ENCODE measurements at places on chromosomes 2 and 18. TPM values are rescaled to one million over a fixed set of nuclear protein-coding genes. Genes with fewer than 3 reads are reported as not detected.

Gene UGT1A4
- 0.11 TPM for total RNA-seq

Gene MROH2A
- not detected for total RNA-seq

GRCh38 chr2:186484062-186484735 lies 1.9 kb upstream of the ZC3H15 start:
- no peak for DNase-seq
- H3K27ac ChIP-seq, result no peak overlapping the region
- H3K4me1 ChIP-seq, result peaks cover 3% of the 10 kb centered on the region
- H3K36me3 ChIP-seq, result no peaks in the 10 kb centered on the region
- H3K27me3 ChIP-seq, result no peaks in the 10 kb centered on the region
- no peak overlapping the region for H3K4me3 ChIP-seq

DNA sequence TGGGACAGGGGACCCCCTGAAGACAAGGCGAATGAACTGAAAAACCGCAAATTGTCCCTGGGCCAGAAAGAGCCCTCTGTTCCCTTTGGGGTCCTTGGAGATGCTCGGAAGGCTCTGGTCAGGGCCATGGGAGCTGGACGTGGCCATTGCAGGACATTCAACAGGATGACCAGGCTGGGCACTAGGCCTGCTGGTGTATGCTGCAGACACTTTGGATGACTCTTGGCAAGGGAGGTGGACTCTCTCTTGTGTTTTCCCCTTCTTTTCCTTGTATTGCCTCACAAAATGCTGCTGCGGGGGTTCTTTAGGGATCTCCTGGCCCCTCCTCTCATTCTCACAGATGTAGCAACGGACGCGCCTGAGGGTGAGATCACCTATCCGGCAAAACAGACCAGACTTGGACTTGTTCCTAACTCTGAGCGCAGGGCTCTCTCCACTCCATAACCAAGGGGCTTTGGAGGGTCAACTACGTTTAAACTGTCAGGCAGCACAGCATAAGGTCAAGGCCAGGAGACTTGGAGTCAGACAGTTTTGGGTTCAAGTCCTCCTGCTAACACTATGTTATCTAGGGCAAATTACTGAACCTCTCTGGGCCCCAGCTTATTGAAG lies 41.8 kb upstream of the SH3RF3 start:
- DNase-seq, result no peak
- no peak overlapping the region for H3K4me3 ChIP-seq
- no peak overlapping the region for H3K27ac ChIP-seq
- H3K36me3 ChIP-seq, result no peaks in the 10 kb centered on the region

DNA sequence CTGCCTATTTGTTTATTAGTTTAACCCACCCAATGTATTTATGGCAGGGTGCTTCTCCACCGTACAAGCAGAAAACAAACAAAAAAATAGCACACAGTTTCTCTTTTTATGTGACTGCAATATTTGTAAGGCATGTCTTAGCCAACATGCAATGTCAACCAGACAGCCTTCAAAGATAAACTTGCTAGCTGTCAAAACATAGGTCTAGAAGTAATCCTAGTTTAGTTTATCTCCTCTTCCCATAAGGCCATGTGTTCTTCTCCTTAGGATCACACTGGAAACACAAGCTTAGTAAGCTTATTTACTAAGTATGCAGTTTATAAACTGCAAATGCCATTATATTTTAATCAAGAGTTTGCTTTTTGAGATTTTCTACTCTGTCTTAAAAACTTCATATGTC lies 75.6 kb downstream of the LDAH start:
- H3K4me3 ChIP-seq, result no peak overlapping the region
- H3K27me3 ChIP-seq, result no peaks in the 10 kb centered on the region
- no peak for DNase-seq
- no peaks in the 10 kb centered on the region for H3K36me3 ChIP-seq
- H3K4me1 ChIP-seq, result no peaks in the 10 kb centered on the region
- no peak overlapping the region for H3K27ac ChIP-seq

DNA sequence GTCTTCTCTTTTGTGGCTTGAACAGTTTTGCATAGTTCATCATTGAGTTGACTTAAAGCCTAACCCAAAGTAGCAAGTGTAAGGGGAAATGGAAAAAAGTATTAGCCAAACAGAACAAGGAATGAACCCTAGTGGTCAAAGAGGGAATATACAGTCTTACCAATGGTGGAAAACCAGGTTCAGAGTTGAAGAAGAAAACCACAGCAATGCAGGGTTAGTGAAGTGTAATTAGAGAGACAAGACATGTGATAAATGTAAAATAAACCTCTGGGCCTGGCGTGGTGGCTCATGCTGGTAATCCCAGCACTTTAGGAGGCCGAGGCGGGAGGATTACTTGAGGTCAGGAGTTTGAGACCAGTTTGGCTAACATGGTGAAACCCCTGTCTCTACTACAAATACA lies 2.4 kb downstream of the TTN start:
- no peak for DNase-seq
- no peak overlapping the region for H3K4me3 ChIP-seq
- H3K27ac ChIP-seq, result no peak overlapping the region
- H3K36me3 ChIP-seq, result no peaks in the 10 kb centered on the region
- no peaks in the 10 kb centered on the region for H3K27me3 ChIP-seq

GRCh38 chr2:26717362-26717761 lies 24.8 kb downstream of the KCNK3 start:
- H3K27me3 ChIP-seq, result no peaks in the 10 kb centered on the region
- H3K4me3 ChIP-seq, result no peak overlapping the region
- no peak for DNase-seq

Gene LIMS4
- 2.3 TPM for total RNA-seq

DNA sequence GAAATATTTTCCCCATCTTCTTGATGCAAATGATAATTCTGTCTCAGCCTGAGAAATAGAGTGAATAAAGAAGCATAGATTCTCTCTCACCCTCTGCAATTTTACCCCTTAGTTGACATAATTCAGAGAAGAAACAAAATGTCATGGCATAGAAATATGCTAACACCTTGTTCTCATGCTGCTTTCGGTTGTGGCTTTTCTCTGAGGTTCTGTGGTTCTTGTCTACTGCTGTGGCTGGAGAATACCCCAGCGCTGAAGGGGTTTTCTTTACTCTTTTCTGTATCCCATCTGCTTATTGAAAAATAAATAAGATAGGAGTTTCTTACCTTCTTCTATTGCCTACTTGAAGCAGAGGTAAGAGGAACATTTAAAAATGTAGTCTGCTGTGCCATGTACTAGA lies 15.4 kb upstream of the RAB27B start:
- no peaks in the 10 kb centered on the region for H3K36me3 ChIP-seq
- no peak for DNase-seq
- H3K27ac ChIP-seq, result no peak overlapping the region
- no peaks in the 10 kb centered on the region for H3K4me1 ChIP-seq

- no peaks in the 10 kb centered on the region for H3K36me3 ChIP-seq
- H3K4me1 ChIP-seq, result no peaks in the 10 kb centered on the region
- H3K27me3 ChIP-seq, result no peaks in the 10 kb centered on the region
- no peak for DNase-seq
- no peak overlapping the region for H3K4me3 ChIP-seq
These were observed 9.9 kb downstream of the RELCH start for GRCh38 chr18:62196980-62197379.

- no peak overlapping the region for H3K27ac ChIP-seq
- no peak overlapping the region for H3K4me3 ChIP-seq
- H3K36me3 ChIP-seq, result no peaks in the 10 kb centered on the region
- no peaks in the 10 kb centered on the region for H3K4me1 ChIP-seq
- H3K27me3 ChIP-seq, result no peaks in the 10 kb centered on the region
These were observed 11.2 kb upstream of the MATN3 start for GRCh38 chr2:20023688-20024087.

DNA sequence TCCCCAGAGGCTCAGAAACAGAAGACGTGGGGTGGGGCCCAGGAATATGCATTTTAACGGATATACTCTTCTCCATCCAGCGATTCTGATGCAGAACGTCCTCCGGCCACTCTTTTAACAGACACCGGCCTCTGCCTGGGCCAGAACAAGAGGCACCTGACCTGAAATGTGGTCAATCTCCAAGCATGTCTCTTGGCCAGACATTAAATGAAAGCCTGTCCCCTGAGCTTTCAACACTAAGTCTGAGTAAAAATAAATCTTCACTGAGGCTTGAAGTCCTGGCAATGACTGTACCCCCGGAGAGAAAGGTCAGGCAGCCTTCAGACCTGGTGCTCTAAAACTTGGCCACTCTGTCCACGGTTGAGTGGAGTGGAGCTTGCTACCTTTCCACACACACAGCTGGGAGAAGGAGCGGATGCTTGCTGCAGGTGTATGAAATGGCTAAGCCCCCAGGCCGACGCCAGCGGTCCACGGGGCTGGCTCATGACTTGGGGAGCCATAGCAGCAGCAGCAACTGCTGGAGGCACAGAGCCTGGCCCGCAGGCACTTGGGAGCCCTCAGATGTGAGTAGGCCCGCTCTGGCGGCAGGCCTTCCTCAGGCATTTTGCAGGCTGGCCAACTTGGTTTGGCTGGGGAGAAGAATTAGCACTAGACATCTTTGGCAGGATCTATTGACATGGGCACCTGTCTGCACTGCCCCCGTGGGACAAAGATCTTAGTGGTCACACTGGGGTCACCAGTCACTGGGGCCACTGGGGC lies 79.7 kb downstream of the TMEM17 start:
- H3K36me3 ChIP-seq, result no peaks in the 10 kb centered on the region
- DNase-seq, result no peak
- H3K27me3 ChIP-seq, result no peaks in the 10 kb centered on the region
- no peak overlapping the region for H3K27ac ChIP-seq
- H3K4me3 ChIP-seq, result no peak overlapping the region
- H3K4me1 ChIP-seq, result no peaks in the 10 kb centered on the region

DNA sequence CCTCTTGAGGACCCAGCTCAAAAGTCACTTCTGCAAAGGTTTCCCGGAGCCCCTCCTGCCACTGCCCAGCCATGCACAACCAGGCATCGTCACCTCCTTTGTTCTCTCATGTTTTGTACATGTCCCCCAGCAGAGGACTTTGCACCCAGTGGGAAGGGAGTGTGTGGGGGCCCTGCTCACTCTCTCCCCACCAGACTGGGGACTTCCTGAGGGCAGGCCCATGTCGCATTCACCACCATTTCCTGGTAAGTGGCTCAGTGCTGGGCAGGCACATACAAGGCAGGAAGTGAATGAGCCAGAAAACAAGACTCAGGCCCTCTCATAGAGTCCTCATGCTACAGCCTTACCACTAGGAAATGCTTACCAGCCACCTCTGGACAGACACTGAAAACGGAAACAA lies 18.9 kb downstream of the MRPL35 start:
- H3K4me3 ChIP-seq, result no peak overlapping the region
- DNase-seq, result no peak
- H3K27ac ChIP-seq, result no peak overlapping the region
- H3K4me1 ChIP-seq, result peaks cover 4% of the 10 kb centered on the region
- no peaks in the 10 kb centered on the region for H3K27me3 ChIP-seq

GRCh38 chr18:27645929-27646328 lies 460.8 kb upstream of the CHST9 start:
- no peaks in the 10 kb centered on the region for H3K27me3 ChIP-seq
- no peak overlapping the region for H3K27ac ChIP-seq
- no peaks in the 10 kb centered on the region for H3K36me3 ChIP-seq
- H3K4me1 ChIP-seq, result no peaks in the 10 kb centered on the region
- DNase-seq, result no peak
- no peak overlapping the region for H3K4me3 ChIP-seq

DNA sequence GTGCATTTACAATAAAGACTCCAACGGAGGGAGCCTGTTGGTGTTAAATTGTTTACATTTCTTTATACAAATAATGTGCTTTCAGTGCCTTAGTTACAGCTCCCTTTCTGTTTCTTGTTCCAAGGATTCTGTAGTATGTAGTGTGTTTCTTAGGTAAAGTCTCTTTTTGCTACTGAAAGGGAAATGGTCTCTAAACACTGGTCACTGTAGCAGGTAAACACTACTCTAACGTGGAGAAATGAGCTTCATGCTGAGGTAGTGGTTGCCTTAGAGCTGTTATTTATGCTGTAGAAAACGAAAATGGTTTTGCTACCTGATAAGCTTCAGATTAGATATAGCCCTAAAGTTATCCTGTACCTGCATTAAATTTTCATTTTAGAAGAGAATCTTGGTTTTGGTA lies 163.6 kb downstream of the CAPN13 start:
- H3K4me1 ChIP-seq, result no peaks in the 10 kb centered on the region
- H3K36me3 ChIP-seq, result no peaks in the 10 kb centered on the region
- DNase-seq, result no peak
- H3K27me3 ChIP-seq, result no peaks in the 10 kb centered on the region

Gene LRRC30
- not detected for total RNA-seq

Gene STPG4
- total RNA-seq, result 0.35 TPM

GRCh38 chr2:163324677-163325076 lies 411.1 kb downstream of the FIGN start:
- H3K4me1 ChIP-seq, result no peaks in the 10 kb centered on the region
- no peak overlapping the region for H3K4me3 ChIP-seq
- H3K27ac ChIP-seq, result no peak overlapping the region
- H3K27me3 ChIP-seq, result no peaks in the 10 kb centered on the region
- no peak for DNase-seq
- no peaks in the 10 kb centered on the region for H3K36me3 ChIP-seq

Gene TMEM163
- total RNA-seq, result 1.5 TPM

Gene KCNIP3
- 9.9 TPM for total RNA-seq

- no peaks in the 10 kb centered on the region for H3K27me3 ChIP-seq
- H3K4me1 ChIP-seq, result no peaks in the 10 kb centered on the region
- no peak overlapping the region for H3K27ac ChIP-seq
- H3K4me3 ChIP-seq, result no peak overlapping the region
These were observed 215.3 kb downstream of the ZFP36L2 start for GRCh38 chr2:43011158-43011491.

DNA sequence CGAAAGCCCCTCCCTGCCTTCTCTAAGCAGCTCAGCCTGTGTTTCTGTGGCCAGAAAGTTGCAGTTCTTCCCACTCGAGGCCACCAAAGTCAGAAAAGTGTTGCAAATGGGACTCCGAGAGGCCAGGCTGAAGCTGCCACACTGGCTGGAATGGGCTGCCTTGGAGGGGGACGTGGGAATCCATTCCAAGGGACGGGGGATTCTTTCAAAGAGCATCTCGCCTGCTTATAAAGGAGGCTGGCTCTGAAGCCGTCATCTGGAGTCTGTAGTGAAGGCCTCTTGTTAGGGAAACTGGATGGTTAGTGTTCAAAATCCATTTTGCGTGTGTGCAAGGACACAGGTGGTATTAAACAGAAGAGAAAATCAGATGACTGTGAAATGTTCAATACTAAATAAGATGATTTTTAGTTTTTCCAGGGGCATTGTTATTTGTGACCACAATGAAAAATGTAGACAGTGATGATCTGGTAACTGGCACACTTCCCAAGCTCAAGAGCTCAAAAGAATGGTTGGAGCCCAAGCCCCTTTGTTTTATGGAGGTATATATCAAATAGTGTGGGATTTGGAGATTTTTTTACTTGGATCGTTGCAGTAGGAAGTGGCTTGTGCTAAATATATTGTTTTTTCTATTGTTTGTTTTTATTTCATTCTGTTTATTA lies 782 bp downstream of the FAM228B start:
- DNase-seq, result no peak
- peak overlapping the region; percentile 99 for H3K27ac ChIP-seq
- peak overlapping the region; percentile 84 for H3K4me3 ChIP-seq
- no peaks in the 10 kb centered on the region for H3K36me3 ChIP-seq
- peaks cover 1% of the 10 kb centered on the region for H3K4me1 ChIP-seq

- H3K4me3 ChIP-seq, result no peak overlapping the region
- no peak overlapping the region for H3K27ac ChIP-seq
- no peaks in the 10 kb centered on the region for H3K27me3 ChIP-seq
- H3K4me1 ChIP-seq, result no peaks in the 10 kb centered on the region
These were observed 16.6 kb upstream of the NABP1 start for GRCh38 chr2:191661097-191661924.

GRCh38 chr2:62641410-62641843 lies 64.1 kb upstream of the EHBP1 start:
- no peak for DNase-seq
- peaks cover 9% of the 10 kb centered on the region for H3K4me1 ChIP-seq
- H3K4me3 ChIP-seq, result no peak overlapping the region
- H3K36me3 ChIP-seq, result no peaks in the 10 kb centered on the region
- H3K27ac ChIP-seq, result no peak overlapping the region

- H3K4me3 ChIP-seq, result peak within 1 kb of the TSS; percentile 87
- H3K27ac ChIP-seq, result peak within 1 kb of the TSS; percentile 61
- H3K36me3 ChIP-seq, result no peaks in the 10 kb centered on the region
- peak; percentile 37 for DNase-seq
These were observed at the start of gene LRRFIP1 for GRCh38 chr2:237627441-237628246. TSS of gene LRRFIP1 (plus strand) at chr2:237627587. CDS start at chr2:237627645, 58 bp downstream.

Measured in ovary (tissue), 10 donors.